ENCODE measurements at places on chromosomes 16 and 17.

DNA sequence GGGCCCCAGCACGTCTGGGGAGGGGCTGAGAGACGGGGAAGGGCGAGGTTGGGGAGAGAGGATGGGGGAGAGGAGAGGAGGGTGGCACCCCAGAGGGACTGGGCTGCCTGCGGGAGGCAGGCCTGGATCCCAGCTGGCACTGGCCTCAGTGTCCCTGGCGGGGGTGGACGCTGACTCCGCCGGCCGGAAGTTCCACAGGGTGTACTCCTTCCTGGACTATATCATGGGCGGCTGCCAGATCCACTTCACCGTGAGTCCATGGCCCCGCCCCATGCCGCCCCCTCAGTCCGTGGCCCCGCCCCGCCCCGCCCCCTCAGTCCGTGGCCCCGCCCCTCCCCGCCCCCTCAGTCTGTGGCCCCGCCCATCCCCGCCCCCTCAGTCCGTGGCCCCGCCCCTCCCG lies 11.3 kb downstream of the CPNE7 start:
- DNase-seq: no peak

GRCh38 chr17:29401258-29401657 lies 11.1 kb downstream of the TAOK1 start:
- DNase-seq: no peak

DNA sequence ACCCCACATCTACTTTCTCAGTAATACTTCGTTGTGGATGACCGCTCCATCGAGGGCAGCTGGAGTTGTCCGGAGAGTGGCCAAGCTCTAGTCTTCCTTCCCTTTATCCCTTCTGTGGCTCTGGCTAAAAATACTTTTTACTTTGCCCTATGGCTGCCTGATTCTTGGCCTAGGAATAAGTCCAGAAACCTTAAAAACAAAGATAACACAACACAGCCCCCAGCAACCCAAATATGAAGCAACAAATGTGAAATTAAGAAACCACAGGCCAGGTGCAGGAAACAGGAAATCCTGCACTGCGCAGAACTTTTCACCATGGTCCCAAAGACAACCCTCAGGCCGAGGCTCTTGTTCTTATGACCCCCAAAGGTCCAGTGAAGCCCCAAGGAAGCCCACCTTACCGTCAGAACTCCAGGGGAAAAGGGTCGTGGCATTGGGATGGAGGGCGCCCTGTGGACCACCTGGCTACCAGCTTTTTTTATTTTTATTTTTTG lies 26.0 kb downstream of the TK2 start:
- DNase-seq: no peak

GRCh38 chr16:78749745-78750268 lies 650.4 kb downstream of the WWOX start:
- DNase-seq: no peak

GRCh38 chr16:11716336-11716735 lies 26.3 kb downstream of the TXNDC11 start:
- DNase-seq: no peak

- DNase-seq: no peak
These were observed 19.0 kb upstream of the GNG13 start for GRCh38 chr16:819336-820043.

DNA sequence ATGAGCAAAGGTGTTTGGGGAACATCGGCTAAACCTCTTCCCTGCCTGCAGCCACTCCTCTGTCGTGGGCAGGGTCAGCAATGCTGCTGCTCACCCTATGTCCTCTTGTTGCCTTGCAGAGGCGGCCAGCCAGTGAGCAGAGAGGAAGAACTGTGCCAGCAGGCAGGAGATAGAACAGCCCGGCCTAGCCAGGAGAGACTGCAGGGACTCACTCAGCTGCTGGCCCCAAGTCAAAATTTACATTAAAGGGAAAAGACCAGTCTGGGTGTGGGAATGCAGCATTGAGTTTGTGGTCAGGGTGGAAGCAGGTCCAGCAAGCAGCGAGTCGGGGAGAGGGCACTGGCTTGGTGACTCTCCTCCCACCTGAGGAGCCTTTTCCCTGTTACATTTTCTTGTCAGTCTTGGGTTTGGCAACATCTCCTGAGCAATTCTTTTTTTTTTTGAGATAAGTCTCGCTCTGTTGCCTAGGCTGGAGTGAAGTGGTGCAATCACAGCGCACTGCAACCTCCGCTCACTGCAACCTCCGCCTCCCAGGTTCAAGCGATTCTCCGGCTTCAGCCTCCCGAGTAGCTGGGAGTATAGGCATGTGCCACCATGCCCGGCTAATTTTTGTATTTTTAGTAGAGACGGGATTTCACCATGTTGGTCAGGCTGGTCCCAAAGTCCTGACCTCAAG lies 22.7 kb downstream of the LIG3 start:
- DNase-seq: no peak

- DNase-seq: no peak
These were observed 887.3 kb downstream of the CDH8 start for GRCh38 chr16:61148930-61149329.

GRCh38 chr17:10292057-10292937 lies 80.5 kb downstream of the MYH13 start:
- no peak for DNase-seq
